ENCODE measurements at places on chromosomes 11 and 22.
A peak's percentile ranks its signal among the peaks of the same experiment; 100 is the strongest.

GRCh38 chr11:94910779-94911178 lies 62.6 kb downstream of the CWC15 start:
- no peak for DNase-seq

- DNase-seq = no peak
Observed at GRCh38 chr11:128528294-128528693, 59.1 kb downstream of the ETS1 start.

DNA sequence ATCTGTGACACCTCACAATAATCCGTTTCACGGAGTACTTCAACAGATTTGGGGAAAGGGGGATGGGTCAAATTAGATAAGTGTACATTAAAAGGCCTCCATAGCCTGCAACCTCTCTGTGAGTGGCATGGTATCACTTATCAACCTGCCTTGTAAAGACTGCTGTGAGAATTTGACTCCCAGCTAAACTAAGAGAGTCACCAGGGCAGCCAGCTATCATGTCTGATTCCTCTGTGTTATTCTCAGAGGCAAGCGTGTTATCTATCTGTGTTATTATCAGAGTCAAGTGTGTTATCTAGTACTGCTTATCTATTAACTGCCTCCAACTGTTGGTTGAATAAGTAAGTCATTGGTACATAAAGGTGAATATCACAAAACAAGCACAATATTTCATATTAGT lies 4.1 kb upstream of the FAM83F start:
- no peak for DNase-seq

- DNase-seq = no peak
Observed at GRCh38 chr11:35330931-35331330, 88.4 kb downstream of the SLC1A2 start.

DNA sequence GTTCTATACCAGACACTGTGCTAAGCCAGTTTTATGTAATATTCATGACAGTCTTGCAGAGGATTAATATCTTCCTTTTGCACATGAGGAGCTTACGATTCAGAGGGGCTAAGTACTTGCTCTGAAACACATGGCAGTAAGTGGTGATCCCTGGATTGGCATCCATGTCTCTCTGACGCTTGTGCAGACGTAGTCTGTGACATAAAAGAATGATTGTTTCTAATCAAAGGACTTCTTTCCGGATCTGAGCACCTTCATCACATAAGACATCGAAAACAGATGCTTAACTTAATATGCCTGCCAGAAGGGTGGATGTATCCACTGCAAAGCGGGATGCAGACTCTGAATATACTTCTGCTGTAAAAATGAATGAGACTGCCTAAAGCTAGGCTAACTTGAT lies 74.8 kb downstream of the ARHGAP42 start:
- DNase-seq = no peak

- DNase-seq = no peak
Observed at GRCh38 chr22:42619261-42620063, 4.8 kb upstream of the POLDIP3 start.

- DNase-seq = no peak
Observed at GRCh38 chr11:123255909-123256308, 60.9 kb upstream of the CLMP start.

DNA sequence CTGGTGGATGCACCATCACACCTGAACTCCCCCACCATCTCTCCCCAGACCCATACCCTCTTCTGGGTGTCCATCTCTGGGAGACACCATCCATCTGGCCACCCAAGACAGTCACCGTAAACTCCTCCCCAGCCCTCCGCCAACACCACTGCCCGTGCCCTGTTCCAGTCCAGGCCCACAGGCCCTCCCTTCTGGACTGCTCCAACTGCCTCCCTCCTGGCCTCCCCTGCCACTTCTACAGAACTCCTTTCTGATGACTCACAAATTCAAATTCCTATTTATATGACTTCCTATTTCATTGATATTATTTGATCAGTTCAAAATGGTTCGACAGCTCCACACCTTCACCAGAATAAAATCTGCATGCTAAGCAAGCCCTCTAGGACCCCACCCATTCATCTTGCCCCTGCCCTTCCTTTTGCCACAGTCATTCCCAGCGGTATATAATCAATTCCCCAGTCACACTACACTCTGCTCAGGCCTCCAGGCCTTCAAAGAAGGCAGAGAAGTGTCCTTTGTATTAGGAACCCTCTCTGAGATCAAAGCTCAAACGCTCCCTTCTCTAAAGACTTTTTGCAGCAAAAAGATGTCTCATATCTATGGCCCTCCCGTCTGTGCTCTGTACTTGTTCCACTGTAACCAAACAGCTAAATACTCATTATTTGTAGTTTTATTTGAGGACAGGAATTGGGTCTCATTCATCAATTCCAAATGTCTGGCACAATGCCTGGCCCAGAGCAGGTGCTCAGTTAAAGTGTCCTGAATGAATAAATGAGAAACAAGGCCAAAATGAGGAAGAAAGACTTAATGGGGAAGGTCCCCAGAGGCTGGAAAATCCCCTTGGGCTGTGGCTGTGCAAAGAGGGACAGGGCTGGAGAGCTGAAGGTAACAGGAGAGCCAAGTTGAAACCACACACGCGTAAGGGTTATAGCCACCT lies 29.0 kb downstream of the MYH9 start:
- peak; percentile 63 for DNase-seq

- no peak for DNase-seq
Observed at GRCh38 chr11:114091516-114092397, 32.2 kb downstream of the ZBTB16 start.

DNA sequence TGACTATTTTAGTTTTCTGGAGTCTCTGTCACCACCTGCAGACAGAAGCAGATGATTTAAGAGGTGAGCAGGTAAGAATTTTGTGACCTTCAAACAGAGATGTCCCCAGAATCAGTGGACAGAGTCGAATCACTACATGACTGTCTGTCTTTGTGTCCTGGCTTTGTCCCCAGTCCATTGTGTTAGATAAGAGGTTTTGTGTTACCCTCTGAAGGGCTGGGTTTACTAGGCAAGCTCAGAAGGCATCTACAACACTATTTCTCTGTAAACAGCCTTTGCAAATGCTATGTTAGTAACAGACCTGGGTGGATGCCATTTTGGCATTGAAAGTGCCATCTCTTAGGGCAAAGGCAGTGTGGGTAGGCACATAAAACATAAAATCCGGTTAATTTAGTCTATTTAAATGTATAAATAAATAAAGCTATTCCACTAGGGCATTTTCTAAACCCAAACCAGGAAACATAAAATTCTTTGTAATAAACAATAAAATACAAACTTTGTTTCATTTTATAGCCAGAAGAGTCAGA lies 40.3 kb upstream of the CADM1 start:
- no peak for DNase-seq

DNA sequence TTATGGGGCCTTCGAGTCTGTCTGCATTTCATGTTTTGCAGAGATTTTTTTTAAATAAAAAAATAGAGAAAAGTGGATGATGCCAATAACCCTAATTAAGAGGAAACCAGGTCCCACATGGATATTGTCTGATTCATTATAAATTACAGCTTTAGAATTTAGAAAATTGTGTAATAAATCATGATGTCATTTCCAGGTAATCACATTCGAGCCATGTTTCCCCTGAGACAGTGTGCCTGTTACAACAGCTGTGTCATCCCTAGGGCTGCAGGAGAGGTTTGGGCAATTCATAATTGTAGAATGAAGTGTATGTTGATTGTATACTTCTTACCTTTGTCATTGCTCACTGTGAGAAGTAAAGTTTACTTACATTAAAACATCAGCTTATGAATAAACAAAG lies 38.3 kb downstream of the NCAM1 start:
- DNase-seq = no peak

- DNase-seq = no peak
Observed at GRCh38 chr11:3157381-3158130, 7.6 kb downstream of the OSBPL5 start.

- DNase-seq = no peak
Observed at GRCh38 chr11:1560649-1561251, 11.3 kb downstream of the DUSP8 start.

- no peak for DNase-seq
Observed at GRCh38 chr11:15723966-15724365, 609.2 kb downstream of the INSC start.

- no peak for DNase-seq
Observed at GRCh38 chr11:12205330-12205729, 94.9 kb downstream of the MICAL2 start.

GRCh38 chr11:2930704-2931419 lies 1.6 kb upstream of the PHLDA2 start:
- peak; percentile 59 for DNase-seq

DNA sequence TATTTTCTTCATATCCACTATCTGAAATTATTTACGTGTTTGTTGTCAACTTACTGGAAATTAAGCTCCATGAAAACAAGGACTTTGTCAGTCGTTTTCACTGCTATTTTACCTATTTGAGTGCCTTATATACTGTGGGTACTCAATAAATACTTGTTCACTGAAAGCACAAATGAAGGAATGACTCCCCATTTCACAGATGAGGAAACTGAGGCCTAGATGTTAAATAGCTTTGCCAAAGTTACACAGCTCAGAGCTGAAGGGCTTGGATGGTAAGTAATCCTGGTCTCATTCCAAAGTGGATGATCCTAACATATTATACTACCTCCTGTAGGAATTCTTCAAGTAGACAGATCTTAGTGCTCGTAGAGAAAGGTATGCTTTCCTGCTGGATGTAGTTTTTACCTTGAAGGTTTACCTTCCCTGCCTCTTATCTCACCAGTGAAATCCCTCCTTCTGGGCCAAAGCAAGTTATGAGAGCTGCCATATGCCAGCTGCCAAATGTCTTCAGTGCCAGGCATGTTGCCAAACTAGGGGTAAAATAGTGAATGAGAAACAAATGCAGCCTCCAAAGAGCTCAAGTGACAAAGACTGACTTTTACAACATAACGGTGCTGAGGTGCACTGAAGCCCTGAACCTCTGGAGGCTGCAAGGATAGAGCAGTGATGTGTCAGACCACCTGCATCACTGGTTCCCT lies 129.7 kb downstream of the TRIM44 start:
- DNase-seq = no peak

DNA sequence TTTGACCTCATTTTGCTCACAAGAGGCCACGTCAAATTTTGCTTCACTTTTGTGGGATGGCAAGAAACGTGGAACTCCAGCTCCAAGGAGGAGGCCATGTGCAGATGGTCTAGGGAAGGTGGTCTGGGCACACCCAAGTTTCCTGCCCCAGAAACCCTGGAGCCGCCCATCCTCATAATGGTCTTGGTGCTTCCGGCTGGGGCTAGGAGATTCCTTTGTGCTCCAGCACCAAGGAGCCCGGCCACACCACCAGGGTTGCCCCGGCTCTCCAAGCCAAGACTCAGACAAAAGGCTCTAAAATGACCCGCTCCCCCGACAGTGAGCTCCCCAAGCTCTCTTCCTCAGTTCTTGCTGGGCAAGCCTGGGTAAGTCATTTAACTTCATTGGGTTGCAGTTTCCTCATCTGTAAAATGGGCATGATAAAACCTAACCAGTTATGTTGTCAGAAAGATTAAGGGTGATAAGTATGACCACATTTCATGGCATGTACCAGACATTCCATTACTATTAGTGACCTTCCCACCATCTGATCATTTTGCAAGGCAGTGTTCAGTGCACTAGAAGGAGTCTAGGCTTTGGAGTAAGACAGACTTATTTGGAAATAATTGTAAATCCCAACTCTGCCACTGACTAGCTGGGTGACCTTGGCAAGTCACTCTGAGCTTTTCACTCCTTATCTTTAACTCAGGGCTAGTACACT lies 23.3 kb downstream of the DKK3 start:
- no peak for DNase-seq

GRCh38 chr11:35953081-35953760 lies 9.4 kb downstream of the LDLRAD3 start:
- DNase-seq = no peak

- no peak for DNase-seq
Observed at GRCh38 chr11:74297484-74297883, 14.0 kb downstream of the P4HA3 start.

GRCh38 chr22:19497245-19497644 lies 17.5 kb downstream of the CDC45 start:
- DNase-seq = no peak

GRCh38 chr11:47271961-47272661 lies 2.2 kb downstream of the MADD start:
- DNase-seq = no peak

- DNase-seq = peak; percentile 78
Observed at GRCh38 chr22:23752750-23753149, 1.5 kb downstream of the VPREB3 start.

DNA sequence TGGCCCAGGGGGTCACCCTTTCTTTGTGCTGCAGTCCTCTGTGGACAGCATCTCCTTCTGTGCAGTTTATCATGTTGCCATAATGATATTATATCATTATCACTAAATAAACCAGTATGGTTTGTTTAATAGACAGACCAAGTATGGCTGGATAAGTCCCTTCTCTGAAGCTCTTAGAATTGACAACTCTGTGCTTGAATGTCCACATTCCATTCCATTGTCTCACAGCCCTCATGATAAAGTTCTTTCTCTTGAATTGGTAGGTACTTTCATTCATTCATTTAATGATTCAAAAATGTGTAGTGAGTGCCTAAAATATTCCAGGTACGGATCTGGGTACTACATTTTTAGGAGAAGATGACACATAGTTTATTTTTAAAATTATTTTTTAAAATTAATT lies 7.8 kb downstream of the RPS6KA4 start:
- DNase-seq = no peak

DNA sequence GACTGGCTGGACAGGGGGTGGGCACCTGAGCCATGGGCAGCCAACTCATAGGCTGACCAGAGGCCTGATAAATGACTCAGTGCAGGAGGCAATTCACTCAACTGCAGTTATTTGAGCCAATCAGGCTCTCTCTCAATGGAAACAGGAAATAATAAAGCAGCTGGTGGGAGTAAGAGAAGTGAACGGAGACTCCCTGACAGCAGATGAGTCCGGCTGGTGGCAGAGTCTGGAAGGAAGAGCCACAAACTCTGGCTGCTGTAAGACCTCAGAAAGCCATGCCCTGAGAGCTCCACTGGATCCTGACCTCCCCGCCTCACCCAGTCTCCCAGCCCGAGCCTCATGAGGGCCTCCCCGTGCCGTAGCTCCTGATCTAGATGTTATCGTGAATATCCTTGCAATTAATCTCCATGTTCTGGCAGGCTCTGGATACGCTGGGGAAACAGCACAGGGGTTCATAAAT lies 69.8 kb downstream of the TRIM29 start:
- no peak for DNase-seq

DNA sequence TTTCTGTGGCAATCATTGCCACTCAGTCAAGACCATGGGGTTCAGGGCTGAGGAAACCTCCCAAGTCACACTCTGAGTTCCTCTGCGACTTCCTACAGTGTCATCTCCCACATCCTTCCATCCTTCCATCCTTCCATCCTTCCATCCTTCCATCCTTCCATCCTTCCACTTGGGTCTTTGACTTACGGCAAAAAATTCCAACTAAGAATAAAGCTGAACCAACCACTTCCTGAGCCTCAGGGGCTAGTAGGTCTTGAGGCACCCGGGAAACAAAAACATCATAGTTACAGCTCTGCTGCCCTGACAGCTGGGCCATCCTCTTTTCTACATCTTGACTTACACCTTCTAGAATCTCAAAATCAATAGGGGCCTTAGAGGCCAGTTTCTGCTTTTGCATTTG lies 32.1 kb downstream of the EHF start:
- DNase-seq = no peak

DNA sequence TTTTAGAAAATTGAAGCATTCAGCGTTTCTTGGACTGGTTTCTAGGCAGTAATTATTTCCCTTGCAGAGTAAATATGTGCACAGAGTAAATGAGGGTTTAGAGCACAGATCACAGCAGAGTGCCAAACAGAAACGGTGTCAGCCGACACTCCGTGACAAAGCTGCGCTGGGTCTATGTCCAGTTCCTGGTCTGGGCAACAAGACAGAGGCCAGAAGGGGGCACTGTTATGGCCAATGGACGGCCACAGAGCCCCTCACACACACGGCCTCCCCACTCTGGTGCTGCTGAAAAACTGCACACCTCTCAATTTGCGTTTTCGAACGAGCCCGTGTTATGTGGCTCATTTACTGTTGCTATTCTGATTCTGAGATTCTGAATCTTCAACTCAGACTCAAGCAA lies 180.7 kb downstream of the MPPED1 start:
- DNase-seq = no peak
